SK-N-SH treated with all-trans-retinoic acid at 6 μM for 48 hours (cell line): ENCODE measurements at places on chromosomes 6 and 20.

GRCh38 chr6:3869632-3870527 lies 20.7 kb downstream of the FAM50B start:
- no peak for ATAC-seq

GRCh38 chr6:5471044-5471443 lies 209.7 kb downstream of the FARS2 start:
- ATAC-seq, result peak; percentile 89

- ATAC-seq, result no peak; the same call in 2 of the 3 replicates
These were observed 731.6 kb upstream of the MMS22L start for GRCh38 chr6:98014442-98015201.

DNA sequence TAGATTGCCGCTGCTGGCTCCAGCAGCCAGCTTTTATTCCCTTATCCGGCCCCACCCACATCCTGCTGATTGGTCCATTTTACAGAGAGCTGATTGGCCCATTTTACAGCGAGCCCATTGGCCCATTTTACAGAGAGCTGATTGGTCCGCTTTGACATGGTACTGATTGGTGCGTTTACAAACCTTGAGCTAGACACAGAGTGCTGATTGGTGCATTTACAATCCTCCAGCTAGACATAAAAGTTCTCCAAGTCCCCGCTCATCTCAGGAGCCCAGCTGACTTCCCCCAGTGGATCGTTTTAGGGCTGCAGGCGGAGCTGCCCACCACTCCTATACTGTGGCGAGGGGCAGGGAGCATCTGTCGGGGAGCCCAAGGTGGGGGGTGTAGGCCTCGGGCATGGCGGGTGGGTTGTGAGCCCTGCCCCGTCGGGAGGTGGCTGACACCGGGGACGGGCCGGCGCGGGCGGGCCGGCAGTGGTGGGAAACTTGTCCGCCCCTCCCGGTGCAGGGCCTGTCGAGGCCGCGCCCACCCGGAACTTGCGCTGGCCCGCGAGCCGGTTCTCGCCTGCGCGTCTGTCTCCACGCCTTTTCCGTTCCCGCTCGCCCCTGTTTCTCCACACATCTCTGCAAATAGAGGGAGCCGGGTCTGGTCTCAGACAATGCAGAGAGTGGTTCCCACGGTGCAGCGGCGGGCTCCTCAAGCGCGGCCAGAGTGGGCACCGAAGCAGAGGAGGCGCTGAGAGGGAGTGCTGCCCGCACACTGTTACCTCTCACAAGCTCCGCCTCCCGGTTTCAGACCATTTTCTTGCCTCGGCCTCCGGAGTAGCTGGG lies 86.1 kb upstream of the STMND1 start:
- ATAC-seq, result no peak

DNA sequence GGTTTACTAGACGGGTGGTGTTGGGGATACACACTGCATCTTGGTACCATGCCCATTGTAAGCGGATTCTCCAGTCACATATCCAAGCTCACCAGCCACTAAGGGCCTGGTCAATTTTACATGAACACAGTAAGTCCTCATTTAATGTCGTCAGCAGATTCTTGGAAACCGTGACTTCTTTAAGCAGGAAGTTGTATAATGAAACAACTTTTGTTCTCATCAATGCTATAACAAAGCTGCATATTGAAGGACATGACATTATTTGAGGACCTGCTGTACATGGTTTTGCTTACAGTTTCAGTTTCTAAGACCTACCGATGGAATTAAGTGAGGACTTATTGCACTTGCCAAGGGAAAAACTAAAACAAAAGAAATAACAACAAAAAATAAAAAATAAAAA lies 295.6 kb downstream of the SYNE1 start:
- no peak for ATAC-seq

DNA sequence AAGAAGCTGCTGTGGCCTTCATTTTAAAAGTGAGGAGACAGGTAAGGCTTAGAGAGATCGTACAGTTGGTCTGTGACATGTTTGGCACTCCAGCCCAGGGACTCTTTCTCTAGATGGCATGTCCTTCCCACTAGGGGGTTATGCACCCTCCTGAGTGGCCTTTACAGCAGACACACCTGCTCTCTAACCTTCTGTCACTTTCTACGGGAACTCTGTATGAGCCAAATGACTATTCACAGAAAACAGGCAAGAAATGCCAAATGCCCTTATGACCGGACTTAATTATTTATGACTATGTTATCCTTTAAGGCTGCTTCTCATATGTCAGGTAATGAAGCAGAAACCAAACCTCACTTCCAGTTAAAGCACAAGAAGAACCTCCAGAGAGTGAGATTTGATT lies 91.2 kb downstream of the MAP3K5 start:
- ATAC-seq, result no peak

DNA sequence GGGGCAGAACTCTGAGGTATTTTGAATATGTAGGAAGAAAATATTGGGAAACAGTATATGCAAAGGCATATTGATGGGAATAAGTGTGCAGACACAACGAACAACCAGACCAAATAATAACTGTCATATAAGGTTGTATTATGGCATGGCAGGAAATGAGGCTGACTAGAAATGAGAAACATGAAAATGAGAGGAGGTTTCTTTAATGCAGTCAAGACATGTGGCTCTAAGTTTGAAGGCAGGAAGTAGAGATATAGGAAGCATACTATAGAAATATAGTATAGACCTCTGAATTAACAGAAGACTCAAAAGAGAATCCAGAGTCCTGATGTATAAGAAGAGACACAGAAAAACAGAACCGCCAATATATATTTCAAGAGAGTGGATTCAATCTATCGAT lies 459.7 kb upstream of the PTCHD4 start:
- no peak for ATAC-seq

DNA sequence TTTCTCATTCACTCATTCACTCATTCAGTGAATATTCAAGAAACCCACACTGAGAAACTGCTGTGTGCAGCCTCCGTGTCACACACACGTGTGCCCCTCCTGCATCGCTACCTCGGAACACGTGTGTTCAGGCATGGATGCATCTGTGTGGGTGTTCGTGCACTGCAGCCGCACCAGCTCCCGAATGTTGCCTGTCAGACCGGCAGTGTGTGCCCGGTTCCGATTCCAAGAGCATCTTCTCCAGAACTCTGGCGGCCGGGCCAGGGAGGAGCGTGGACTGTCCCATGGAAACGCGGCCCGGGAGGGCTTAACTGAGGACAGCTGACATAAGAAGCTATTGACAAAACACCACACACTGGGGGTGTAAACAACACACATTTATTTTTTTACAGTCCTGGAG lies 216.0 kb downstream of the DLL1 start:
- no peak for ATAC-seq

DNA sequence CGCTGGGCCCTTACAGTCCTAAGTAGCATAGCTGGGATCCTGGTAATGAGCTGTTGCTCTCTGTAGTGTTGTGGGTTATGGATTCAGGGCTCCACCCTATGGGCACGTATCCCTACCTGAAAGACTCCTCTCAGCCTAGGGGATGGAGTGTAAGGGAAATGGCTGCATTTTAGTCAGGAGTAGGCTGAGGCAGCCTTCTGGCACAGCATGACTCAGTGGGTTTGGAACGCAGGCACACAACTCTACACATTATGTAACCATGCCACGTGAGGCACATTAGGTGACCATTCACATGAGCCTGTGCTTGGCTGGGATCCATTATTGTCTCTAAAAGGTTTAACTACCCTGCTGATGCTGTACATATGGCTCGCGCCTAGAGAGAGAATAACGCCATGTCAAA lies 27.8 kb downstream of the HDDC2 start:
- ATAC-seq, result peak; percentile 59; the same call in 2 of the 3 replicates

DNA sequence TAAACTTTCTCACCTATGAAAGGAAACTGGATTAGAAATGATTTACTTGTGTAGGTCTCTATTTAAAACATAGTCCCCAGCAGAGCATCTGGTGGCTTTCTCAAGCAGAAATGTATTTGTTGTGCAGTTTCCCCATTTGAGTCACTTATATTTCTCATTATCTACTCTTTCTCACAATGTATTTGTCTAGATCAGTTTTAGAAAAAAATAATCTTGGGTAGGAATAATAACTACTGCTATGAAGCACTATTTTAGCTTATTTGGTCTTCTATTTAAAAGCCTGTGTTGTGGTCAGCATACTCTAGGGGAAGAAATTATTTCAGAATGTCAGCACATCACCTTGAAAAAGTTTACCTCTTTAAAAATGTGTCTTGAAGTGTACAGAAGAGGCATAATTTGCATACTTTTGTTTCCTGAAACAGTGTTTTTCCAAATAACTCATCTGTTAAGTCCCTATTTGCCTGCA lies 60.9 kb upstream of the PRL start:
- no peak for ATAC-seq

DNA sequence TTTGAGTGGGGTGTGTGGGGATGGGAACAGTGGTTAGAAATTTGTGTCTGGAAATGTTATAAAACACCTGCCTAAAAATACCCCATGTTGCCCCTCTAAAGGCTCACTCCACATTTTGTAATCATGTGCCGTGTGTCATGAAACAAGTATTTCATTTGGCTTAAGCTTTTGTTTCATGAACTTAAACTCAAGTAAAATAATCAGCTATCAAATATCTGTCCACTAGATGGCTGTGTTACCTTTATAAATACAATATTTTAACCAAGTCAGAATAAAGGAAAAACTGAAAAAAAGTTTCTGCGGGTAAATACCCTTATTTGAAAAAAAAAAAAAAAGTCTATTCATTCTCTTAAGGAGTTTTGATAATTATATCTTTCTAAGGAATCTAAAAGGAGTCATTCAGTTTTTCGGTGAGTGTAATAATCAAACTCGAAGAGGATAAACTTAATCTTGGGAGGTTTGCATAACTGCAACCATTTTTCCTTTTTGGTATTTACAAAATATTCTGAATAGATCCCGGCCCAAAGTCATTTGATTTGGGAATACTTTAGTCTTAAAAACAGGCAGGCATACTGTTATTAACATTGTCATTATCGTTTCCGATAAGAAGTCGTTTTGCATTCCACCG lies 29.9 kb upstream of the MTRF1L start:
- peak; percentile 72 for ATAC-seq

DNA sequence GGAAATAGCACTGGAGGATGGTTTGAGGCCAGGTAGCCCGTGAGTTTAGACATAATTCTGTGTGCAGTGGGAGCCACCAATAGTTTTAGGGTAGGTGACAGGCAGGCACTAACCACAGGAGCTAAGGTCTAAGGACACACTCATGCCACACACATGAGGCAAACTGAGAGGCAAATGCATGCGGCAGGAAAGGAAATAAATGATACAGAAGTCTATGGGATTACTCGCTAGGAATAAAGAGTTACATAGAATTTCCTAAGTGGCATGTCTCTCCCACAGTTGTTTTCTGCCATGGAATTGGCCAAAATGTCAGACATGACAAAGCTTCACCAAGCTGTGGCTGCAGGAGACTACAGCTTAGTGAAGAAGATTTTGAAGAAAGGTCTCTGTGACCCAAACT lies 4.9 kb downstream of the ANKRD66 start:
- no peak for ATAC-seq

GRCh38 chr20:36093804-36094145 lies 60.8 kb upstream of the EPB41L1 start:
- ATAC-seq, result no peak; the same call in 2 of the 3 replicates

DNA sequence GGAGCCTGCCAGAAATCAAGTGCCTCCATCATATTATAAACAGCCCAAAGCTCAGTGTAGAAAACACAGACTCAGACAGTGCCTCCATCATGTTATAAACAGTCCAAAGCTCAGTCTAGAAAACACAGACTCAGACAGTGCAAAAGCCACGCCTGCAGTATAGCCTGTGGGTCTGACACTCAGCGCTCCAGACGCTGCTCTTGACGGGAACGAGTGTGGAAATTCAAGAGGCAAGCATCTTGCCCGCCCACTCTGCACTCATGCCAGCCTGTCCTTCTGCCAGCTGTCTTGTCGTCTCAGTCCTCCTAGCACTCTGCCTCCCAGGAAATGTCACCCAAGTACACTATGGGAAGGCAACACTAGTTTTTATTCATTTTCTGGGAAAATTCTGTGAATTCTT lies 274.2 kb upstream of the CDH4 start:
- ATAC-seq, result no peak

DNA sequence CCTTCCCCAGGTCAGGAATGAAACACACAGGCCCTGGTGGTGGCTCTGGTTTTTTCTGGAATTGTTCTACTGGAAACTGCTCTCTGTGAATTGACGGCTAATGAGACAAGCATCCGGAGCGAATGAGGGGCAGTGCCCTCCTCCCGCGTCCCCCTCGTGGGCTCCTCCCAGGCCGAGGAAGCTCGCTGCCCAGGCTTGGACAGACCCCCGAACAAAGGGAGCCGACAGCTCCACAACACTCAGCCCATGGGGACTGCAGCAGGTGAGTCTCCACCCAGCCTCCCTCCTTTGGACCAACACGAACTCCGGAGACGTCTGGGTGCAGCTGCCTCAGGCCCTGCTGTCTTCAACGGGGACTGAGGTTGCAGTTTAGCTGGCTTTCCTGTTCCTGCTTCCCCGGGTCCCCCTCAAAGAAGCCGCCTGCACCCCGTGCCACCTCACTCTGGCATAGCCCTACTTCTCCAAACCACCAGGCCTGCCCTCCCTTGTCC lies 31.3 kb upstream of the AFDN start:
- no peak for ATAC-seq

- ATAC-seq, result no peak
These were observed 20.0 kb downstream of the SUN5 start for GRCh38 chr20:32984196-32984595.

GRCh38 chr6:34389034-34389433 lies 3.4 kb downstream of the NUDT3 start:
- ATAC-seq, result no peak

- no peak for ATAC-seq
These were observed 49.9 kb downstream of the SLC35A1 start for GRCh38 chr6:87522686-87523085.

- ATAC-seq, result no peak
These were observed 31.5 kb downstream of the ERMARD start for GRCh38 chr6:169782966-169783365.

- no peak for ATAC-seq
These were observed 169.9 kb downstream of the CD24 start for GRCh38 chr6:106804346-106805335.

DNA sequence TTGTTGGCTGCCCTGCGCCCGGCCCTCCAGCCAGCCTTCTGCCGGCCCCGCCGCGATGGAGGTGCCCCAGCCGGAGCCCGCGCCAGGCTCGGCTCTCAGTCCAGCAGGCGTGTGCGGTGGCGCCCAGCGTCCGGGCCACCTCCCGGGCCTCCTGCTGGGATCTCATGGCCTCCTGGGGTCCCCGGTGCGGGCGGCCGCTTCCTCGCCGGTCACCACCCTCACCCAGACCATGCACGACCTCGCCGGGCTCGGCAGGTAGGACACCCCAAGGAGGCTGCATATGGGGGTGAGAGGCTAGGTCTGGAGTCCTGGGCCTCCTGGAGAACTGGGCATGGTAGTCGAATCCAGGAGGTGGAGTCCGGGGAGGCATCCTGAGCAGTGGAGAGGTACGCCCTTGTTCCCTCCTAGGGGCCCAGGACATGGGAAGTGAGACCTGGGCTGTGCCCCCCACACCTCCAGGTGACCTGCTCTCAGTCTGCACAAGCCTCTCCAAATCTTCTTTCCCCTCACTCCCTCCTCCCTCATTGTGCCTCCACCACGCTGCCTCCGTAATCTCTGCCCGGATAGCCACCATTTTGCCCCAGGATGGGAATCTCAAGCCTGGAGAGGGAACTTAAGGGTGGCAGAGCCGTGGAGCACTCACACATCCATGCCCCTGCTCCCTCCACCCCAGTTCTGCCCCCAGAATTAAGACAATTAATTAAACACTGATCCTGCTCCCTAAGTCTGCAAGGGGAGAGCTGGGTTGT lies 541 bp downstream of the CDC25B start:
- peak; percentile 4 for ATAC-seq

GRCh38 chr6:40937491-40937890 lies 101.5 kb downstream of the UNC5CL start:
- ATAC-seq, result no peak; the same call in 1 of the 3 replicates

GRCh38 chr20:19381947-19382346 lies 169.5 kb downstream of the SLC24A3 start:
- no peak for ATAC-seq
